ENCODE measurements at places on chromosomes 16 and 17.
A peak's percentile ranks its signal among the peaks of the same experiment; 100 is the strongest.

DNA sequence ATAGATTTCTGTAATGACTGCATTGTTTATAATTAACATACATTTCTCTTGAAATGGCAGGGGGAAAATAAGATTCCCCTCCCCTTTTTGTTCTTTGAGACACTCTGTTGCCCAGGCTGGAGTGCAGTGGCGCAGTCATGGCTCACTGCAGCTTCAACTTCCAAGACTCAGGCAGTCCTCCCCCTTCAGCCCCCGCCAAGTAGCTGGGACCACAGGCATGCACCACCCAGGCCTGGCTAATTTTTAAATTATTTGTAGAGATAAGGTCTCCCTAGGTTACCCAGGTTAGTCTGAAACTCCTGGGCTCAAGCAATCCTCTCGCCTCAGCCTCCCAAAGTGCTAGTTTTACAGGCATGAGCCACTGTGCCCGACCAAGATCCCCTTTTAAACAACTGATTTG, 67.7 kb downstream of the KATNIP start:
- no peak for DNase-seq

GRCh38 chr17:74147056-74147835, 56.2 kb upstream of the RPL38 start:
- no peak for DNase-seq

- DNase-seq: no peak
These were observed 38.1 kb downstream of the SHCBP1 start for GRCh38 chr16:46583036-46583435.

GRCh38 chr16:80122115-80122514, 418.7 kb upstream of the DYNLRB2 start:
- no peak for DNase-seq

DNA sequence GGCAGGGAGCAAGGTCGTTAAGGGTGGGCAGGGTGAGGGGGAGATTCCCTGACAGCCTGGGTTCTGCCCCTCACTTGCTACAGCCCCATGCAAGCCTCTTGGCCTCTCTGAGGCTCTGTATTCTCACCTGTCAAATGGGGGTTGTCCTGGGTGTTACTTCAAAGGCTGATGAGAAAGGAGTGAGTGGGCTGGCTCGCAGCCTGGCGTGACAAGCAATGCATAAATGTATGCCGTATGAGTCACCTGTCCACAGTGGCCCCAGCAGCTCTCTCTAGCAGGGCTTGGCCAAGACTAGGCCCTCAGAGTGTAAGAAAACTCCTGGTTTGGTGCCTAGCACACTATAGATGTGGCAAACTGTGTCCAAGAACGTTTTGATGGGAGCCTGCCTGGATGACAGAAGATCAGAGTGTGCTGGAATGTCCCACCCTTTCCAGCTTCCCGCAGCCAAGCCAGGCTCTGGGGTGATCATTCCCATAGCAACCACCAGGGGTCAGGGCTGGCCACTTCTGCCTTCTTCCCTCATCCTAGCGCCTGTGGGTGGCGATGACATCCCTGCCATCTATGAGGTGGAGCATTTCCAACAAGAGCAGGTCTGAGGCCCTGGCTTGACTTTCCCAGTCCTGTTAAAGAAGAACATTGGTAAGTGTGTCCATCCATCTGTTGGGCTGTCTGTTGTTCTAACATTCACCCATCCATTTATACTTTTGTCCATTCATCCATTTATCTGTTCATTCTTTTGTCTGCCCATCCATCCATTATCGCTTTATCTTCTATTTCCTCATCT, 37.2 kb upstream of the ADGRG1 start:
- peak; percentile 34 for DNase-seq

DNA sequence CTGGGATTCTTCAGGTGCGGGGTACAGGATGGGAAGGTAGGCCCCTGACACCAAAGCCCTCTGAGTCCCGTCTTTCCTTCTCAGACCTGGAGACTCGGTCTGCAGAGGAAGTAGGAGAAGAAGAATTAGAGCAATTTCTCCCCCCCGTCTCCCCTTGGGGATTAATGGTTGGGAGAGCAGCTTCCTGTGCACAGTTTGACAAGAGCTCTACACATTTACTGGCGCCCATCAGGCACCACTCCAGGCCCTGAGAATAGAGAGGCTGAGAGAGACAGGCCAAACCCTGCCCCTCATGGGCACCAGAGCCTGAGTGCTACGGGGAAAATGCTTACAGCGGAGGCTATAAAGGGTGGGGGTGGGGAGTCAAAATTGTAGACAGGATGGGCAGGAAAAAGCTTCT, 3.5 kb upstream of the C16orf74 start:
- no peak for DNase-seq

GRCh38 chr16:56838622-56839337, 26.2 kb upstream of the SLC12A3 start:
- no peak for DNase-seq

GRCh38 chr16:25235991-25236390, 19.2 kb downstream of the AQP8 start:
- DNase-seq: no peak

DNA sequence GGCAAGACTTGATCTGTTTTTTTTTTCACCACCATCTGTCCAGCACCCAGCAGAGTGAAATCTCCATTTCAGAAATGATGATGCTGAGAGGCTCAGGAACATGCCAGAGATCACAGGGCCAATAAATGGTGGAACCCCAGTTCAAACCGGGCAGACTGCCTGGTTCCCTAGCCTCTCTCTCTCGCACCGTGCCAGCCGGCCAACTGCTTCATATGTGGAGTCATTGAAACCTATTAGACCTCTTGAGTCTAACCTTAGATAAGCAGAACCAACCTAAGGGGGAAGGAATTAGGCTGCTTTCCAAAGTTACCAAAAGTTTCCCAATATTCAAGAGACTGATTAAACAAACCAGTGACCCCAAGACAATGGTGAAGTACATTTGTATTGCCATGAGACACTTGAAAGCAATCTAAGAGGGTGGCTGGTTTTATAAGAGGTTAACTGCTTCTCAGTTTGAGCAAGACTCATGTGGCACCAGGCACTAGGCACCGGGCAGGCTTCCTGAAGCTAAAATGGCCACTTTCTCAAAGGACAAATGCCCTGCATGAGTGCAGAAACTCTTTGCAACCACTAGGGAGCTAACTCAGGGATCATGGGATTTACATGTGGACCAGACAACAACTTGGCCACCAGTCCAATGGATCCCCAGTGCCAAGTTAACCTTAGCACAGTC, 18.4 kb downstream of the TOX3 start:
- DNase-seq: no peak

GRCh38 chr17:20278805-20279204, 188.5 kb downstream of the LGALS9B start:
- no peak for DNase-seq

GRCh38 chr17:32019228-32019627, 12.0 kb downstream of the LRRC37B start:
- no peak for DNase-seq

DNA sequence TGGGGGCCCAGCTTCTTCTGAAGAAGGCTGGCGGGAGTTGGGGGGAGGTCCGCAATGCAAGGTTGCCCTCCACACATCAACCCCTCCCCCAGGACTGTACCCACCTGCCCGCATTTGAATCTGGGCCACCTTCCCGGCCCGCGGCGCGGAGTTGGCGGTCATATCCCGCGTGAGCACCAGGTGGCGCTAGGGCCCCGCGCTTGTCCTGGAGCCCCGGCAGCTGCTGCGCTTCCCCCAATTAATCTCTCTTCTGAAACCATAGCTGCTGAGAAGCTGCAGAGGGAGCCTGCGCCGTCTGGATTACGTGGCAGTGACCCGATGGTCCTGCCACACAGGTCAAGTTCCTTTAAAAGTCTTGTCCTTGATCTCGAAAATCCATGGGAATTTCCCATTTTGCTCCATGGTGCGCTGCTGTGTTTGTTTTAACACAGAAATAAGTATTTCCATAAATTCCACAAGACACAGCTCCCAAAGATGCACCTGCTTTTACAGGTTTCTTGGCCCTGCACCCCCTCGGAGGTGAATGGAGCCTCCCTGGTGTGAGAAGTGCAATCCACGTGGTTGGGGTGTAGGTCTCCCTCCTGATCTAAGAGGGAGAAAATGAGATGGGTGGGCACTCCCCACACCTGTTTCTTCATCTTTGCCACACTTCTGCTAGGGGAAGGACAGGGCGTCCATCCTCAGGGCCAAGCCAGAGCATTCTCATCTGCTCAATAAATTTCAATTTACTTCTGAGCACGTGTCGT, 22.1 kb downstream of the COX4I1 start:
- peak; percentile 69 for DNase-seq

- no peak for DNase-seq
These were observed 12.3 kb downstream of the KRT9 start for GRCh38 chr17:41559548-41559947.

- no peak for DNase-seq
These were observed 26.8 kb downstream of the CD300LG start for GRCh38 chr17:43873815-43874214.

- no peak for DNase-seq
These were observed 881 bp upstream of the LLGL1 start for GRCh38 chr17:18224387-18225120.

GRCh38 chr17:63311416-63311937, 134.6 kb downstream of the CYB561 start:
- DNase-seq: no peak

- no peak for DNase-seq
These were observed 3.2 kb upstream of the SLC47A2 start for GRCh38 chr17:19719355-19720209.

DNA sequence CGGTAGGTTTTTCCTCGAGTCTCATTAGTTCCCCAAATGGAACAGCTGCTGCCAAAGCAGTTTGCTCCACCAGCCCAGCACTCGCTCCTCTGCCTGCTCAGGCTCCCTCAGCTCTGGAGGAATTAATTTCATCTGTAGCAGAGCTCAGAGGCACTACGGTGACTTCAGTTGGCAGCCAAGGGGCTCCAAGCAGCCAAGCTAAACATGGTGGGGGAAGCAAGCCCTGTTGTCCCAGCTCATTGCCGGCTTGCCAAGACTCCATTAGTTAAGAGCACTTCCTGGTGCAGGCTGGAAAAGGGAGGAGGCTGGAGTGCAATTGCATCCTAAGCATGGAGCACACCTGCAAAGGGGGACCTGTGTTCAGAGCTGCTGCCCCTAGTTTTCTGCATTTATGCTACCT, 78.7 kb upstream of the GPRC5B start:
- DNase-seq: no peak

GRCh38 chr17:32486701-32487472, at the start of gene CDK5R1:
TSS of gene CDK5R1 (plus strand) at chr17:32486993. CDS start at chr17:32487621, 628 bp downstream.
- DNase-seq: peak; percentile 60

GRCh38 chr17:66755944-66756290, 79.0 kb upstream of the CACNG5 start:
- no peak for DNase-seq

DNA sequence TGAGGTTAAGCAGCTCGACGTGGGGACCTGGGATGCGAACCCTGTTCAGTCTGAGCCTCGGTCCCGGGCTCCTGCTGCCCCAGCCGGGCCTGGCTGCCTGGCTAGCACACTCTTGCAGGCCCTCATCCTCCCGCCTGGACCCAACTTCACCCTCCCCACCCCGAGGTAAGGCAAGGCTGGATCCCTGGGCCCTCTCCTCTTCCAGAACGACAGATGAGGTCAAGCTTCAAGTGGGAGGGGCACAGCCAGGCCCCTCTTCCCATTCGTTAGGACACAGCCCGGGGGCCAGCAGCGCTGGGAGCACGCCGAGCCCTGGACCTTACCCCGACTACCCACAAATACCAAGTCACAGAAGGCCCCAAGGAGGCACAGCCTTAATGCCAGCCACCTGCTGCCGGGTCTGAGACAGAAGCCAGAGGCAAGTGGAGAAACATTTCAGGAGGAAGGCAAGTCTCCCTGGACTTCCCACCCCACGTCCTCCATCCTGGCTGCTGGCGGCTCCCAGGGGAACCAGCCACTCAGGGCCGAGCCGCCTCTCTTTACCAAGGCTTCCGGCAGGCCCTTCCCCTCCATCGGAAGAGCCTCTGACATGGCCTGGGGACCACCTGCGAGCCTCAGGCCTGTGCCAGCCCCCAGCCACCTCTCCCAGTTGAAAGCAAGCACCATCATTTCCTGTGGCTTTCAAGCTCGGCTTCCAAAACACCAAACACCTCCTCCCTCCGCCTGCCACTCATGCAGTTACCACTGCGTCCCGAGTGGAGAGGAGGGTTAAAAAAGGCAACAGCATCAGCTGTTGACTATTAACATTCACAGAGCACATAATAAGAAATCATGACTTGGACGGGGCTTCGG, 59.9 kb downstream of the RPH3AL start:
- no peak for DNase-seq

GRCh38 chr17:30256756-30257506, 21.4 kb upstream of the SLC6A4 start:
- DNase-seq: no peak

DNA sequence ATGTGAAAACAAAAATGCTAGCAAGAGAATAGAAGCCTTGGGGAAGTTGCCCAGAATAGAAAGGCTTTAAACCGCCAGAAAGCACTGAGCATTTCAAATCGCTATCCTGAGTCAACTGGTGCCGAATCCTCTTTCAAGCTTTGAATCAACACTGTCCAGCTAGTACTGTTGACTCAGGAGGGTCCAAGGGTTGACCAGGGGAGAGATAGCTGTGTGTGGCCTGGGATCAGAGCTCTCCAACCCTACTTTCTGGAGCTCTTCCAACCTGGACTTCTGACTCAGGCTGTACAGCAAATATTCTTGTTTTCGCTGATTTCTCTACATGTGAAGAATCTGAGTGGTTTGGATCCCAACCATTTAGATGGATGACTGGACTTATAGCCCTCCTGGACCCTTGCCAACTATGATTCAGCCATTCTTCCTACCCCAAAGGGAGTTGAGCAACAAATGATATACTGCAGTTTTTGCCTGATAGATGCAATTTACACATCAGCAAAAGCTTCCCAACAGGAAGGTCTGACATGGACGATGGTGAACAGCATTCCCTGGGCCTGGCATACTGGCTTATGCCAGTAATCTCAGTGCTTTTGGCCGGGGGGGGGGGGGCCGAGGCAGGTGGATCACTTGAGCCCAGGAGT, 154.0 kb upstream of the SDK2 start:
- DNase-seq: no peak

DNA sequence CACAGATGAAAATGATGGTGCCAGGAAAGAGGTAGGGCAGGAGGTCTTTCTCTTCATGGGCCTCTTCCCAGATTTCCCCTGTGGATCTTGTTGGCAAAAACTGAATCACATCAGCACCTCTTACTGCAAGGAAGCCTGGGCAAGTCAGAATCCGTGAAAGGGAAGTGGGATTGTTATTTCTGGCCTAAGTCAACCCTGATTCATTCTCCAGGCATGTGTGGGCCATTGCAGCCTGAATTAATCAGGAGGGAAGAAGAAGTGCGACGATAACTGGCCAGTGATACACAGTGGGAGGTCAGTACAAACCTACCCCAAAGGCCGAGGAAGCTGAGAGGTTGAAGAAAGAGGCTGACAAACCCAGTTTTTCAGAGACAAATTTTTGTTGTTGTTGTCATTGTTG, 17.9 kb upstream of the NSMCE1 start:
- no peak for DNase-seq

DNA sequence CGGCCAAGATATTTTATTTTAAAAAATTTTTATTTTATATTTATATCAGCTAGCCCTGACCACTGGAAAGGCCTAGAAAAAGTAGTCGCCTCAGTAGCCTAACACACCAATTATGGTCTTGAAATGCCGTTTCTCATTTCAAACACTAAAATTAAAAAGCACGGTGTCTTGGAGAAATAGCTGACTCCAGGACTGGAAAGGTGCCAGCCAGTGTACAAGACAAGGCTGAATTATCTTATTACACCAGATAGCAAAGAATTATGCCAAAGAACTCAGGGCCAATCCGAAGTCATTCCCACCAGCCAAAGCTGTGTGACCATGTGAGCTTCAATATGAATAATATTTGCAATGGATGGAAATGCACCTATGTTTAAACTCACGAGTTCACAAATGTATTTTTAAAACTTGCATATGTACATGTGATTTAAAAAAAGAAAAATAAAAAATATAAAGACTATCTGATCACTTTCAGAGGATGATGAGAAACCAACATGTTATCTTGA, 19.9 kb upstream of the ATP2C2 start:
- no peak for DNase-seq

Measured in central memory CD8-positive, alpha-beta T cell (primary cell).